ENCODE measurements at places on chromosomes 16 and 17. TPM values are rescaled to one million over a fixed set of nuclear protein-coding genes. Genes with fewer than 3 reads are reported as not detected.

DNA sequence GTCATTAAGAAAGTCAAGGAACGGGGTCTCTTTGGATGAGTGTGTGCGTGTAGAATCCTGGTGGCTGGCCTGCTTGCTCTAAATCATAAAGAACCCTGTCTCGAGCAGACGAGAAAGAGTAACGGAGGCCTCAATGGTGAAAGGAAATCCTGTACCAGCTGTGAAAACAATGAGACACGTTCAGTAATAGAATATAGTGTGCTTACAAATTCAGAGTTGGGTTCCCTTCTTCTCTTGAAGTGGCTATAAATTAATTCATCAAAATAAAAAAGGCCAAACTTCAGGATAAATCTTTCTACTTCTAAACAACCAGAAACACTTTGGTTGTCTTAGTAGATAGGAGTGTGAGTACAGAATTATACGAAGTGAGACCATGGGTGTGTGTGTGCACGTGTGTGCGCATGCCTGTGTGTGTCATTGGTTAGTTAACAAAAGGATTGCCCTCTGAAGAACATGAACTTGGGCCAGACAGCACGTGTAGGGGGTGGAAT, 48.5 kb downstream of the WWOX start:
- no peak for DNase-seq

- no peak for DNase-seq
Measured at GRCh38 chr16:85838381-85838780, 38.9 kb downstream of the COX4I1 start.

DNA sequence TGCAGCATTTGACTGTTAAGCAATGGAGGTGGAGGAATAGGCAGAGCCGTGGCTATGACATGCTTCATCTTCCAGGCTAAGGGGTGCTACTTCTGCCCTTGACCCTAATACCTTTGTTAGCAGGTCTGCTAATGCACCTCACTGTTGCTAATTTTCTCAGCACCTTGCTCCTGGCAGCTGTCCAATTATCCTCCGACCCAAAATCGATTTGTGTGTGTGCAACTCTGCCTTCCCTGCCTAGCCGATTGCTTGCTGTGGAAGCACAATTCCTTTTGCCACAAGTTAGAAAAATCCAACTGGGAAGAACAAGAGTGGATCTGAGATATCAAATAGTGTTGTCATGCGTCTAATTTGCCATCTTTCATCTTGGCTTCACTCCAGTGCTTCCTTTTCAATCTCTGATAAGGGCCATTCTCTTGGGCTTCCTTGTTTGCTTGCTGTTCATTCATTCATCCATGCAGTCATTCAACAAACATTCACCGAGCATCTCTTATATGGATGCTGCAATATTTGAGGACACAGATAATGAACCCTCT, 422.8 kb downstream of the RBFOX1 start:
- DNase-seq: no peak

DNA sequence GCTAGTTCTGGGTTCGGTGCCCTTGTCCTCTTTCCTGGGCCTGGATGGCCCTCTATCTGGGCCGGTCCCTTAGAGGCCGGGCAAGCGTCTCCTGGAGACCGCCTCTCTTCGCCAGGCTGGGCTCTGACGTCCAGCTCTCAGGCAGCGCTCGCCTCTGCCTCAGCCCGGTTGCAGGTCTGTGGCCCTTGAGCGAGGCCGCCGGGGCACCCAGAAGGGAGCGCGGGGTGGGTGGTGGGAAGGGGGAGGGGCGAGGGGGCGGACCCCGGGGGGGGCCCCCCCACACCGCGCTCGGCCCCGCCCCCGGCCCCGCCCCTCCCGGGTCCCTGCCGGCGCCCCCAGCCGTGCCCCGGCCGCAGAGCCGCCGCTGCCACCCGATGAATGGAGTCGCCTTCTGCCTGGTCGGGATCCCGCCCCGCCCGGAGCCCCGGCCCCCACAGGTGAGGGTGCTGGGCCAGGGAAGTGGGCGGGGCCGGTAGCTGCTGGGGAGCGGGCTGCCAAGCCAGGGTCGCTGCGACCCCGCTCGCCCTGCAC, at the start of gene ARHGAP23:
ARHGAP23 (plus strand) TSS at position 353 of the 531 bp plus-strand sequence; CDS start at position 375, 22 bp downstream.
- peak; percentile 56 for DNase-seq

ABCC12 gene
- not detected for total RNA-seq

KRT15 gene
- total RNA-seq: not detected

OSGIN1 gene
- total RNA-seq: 4.0 TPM
